ENCODE measurements at places on chromosomes 5 and 9.

DNA sequence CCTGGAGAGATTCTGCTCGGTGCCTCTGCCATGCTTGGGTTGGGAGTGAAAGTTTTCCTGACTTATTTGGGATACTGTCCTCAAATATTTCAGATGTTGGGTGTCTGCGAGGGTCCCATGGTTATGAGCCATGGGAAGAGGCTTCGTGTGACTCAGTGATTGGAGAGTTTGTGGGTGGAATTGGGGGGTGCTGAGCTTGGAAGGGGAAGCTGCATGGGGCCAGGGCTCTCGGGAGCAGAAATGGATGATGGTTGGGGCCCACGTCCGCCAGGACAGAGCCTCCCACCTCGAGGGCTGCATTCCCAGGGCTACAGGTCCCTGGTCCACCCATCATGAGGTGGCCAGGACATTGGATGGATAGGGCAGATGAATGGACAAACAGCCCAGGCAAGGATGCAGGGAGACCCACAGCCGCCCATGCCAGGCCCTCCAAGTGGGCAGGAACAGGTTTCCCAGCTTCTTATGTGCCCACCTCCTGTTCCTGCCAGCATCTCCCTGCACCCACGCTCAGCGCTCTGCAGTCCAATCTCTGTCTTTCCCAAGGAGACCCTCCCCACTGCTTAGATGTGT lies 5.5 kb downstream of the OBP2B start:
- no peak for DNase-seq

GRCh38 chr9:134692573-134692860 lies 50.9 kb downstream of the COL5A1 start:
- DNase-seq = no peak

- DNase-seq = no peak
Observed at GRCh38 chr9:28651050-28651722, 1077.9 kb upstream of the C9orf72 start.

DNA sequence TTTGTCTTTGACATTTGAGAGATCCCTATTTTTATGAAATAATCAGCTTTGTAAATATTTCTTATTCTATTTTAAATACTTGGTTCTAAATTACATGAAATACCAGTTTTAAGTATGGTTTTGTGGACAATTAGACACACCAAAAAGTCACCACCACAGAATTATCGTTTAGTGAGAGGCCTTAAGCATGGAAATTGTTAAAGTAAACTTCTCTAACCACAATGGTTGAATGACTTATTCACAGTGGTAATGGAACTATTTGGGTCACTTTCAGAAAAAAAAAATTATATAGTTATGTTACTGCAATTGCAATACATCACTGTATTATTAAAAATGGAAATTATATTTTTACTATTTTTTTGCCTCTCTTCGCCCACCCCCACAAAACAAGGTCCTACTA lies 1252.5 kb downstream of the EFNA5 start:
- no peak for DNase-seq

GRCh38 chr5:123454259-123454911 lies 31.2 kb upstream of the CEP120 start:
- DNase-seq = no peak

- no peak for DNase-seq
Observed at GRCh38 chr5:134561871-134562296, 36.4 kb downstream of the JADE2 start.

GRCh38 chr9:78430387-78430786 lies 133.5 kb downstream of the PSAT1 start:
- DNase-seq = no peak

DNA sequence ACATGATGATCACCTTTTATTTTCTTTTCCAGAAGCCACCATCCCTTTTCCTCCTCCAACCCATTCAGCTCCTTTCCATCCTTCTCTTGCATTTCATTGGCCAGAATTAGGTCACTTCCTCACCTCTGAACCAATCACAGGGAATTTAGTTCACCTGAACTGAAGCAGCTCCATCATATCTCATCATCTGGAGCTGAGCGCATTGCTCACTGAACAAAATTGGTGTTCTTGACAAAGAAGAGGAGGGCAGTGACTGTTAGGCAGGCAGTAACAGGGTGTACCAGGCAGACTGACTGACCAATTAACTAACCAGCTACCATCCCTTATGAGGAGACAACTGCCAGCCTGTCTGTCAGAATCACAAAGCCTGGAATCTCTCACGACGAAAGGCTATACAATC lies 1.8 kb upstream of the ZNF354A start:
- no peak for DNase-seq

- DNase-seq = no peak
Observed at GRCh38 chr9:127033789-127034188, 88.6 kb downstream of the ANGPTL2 start.

- DNase-seq = no peak
Observed at GRCh38 chr5:35103637-35104299, 56.0 kb upstream of the AGXT2 start.

GRCh38 chr9:23603311-23603710 lies 222.7 kb downstream of the ELAVL2 start:
- DNase-seq = no peak

- DNase-seq = no peak
Observed at GRCh38 chr5:74363603-74364205, 276.8 kb downstream of the ENC1 start.

DNA sequence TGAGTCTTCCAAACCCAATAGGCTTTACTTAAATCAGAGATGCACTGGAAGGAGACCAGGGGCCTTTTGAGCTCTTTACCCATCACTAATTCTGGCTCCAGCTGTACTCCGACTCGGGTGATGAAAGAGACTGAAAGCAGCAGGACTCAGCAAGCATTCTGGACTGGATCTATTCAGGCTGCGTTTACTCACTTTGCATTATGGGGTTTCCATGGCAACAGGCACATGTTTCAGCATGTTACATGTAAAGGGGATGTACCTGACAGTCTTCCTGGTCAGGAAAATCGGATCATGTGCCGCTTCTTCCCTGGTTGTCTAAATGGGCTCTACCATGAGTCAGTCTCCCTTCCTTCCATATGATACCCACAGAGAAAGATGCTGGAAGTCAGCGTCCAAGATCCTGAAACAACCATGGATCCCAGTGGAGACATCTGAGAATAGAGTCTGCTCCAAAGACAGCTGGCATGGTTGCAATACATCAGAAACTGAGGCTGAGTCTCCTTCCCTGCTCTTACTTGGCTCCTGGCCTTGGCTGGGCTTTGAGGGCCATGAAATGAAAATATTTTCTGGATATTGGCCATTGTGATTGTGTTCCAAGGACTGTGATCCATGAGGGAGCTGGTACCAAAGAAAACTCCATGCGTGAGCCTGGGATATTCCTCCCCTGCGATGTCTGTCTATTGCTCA lies 102.5 kb upstream of the TNC start:
- no peak for DNase-seq

- DNase-seq = no peak
Observed at GRCh38 chr9:101047848-101048397, 19.4 kb downstream of the PLPPR1 start.

- DNase-seq = no peak
Observed at GRCh38 chr5:33537240-33537639, 96.5 kb downstream of the TARS1 start.

DNA sequence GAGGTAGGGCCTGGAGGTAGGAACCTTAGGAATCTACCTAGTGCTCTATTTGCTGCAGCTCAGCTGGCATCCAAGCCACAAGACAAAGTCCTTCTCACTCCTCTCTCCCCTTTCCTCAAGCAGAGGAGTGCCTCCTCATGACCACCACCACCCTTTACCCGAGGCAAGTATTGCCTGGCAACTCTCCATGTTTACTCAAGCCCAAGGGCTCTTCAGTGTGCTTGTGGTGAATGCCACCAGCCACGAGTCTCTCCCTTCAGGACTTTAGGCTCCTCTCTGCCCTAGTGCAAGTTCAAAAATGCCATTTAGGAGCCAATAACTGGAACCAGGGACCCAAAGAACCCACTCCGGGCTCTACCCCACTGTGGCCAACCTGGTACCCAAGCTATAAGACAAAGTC lies 514.5 kb upstream of the RGMB start:
- no peak for DNase-seq

- DNase-seq = no peak
Observed at GRCh38 chr9:79616971-79617370, 45.2 kb downstream of the TLE4 start.

- no peak for DNase-seq
Observed at GRCh38 chr5:45295231-45295630, 400.9 kb downstream of the HCN1 start.

- no peak for DNase-seq
Observed at GRCh38 chr5:80057099-80057498, 22.0 kb downstream of the THBS4 start.

DNA sequence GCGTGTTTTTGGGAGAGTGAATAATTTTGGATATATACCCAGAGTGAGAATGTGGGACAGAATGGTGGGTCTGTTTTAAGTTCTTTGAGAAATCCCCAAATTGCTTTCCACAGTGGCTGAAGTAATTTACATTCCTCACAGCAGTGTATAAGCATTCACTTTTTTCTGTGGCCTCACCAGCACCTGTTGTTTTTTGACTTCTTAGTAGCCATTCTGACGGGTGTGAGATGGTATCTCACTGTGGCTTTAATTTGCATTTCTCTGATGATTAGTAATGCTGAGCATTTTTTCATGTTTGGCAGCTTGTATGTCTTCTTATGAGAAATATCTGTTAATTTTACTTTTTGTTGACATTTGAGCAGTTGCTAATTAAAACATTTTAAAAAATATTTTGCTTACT lies 9.4 kb upstream of the SPATA31D1 start:
- DNase-seq = no peak

DNA sequence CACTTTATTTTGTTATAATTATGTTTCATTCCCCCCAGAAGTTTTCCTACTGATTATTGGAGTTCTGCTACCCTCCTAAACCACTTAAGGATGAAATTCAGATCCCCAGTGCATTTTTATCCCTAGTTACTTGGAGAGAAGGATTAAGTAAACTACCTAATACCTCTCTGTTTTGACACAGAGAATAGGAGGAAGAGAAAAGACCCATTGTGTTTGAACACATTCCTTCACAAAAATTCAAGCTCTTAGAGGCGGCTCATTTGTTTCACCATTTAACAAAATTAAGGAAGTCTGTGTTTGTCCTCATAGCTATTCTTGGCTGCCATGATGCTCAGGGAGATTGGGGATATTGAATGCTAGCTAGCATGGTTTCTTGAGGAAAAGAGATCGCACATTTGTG lies 492.6 kb downstream of the EBF1 start:
- DNase-seq = no peak

DNA sequence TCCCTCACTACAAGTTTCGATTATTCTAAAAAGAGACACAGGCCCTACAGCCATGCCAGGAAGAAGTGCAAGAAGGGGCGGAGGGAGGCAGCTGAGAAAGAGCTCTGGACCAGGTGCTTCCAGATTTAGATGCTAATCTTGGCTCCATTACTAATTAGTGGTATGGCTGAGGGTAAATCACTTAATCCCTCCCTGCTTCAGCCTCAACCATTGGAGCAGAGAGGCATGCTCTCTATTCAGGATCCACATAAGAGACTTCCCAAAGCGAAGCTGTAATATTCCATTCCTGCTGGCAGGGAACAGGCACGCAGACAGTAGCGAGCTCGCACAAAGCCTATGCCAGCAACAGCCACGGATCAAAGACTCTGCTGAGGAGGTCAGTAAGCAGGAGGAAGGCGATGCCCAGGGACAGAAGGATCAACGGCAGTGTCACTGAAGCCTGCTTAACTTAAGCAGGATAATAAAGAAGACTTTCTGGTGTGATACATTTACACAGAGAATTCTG lies 24.2 kb downstream of the LIFR start:
- DNase-seq = no peak

DNA sequence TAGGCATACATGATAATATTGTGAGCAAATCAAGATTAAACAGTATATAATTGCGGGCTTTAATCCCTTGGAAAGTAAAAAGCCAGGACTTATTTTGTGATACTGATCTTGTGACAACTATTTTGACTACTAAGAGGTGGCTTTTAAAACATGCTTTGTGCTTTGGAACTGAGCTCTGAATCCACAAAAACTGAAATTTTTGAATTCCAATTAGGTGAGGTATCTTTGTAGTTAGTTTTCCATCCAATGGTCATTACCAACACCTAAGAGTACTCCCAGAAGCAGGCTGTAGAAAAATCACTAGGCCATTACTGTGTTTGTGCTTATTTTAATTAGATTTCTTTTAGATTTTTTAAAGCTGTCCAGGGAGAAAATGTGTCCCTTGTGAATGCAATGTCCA lies 559.5 kb upstream of the WWC1 start:
- no peak for DNase-seq

DNA sequence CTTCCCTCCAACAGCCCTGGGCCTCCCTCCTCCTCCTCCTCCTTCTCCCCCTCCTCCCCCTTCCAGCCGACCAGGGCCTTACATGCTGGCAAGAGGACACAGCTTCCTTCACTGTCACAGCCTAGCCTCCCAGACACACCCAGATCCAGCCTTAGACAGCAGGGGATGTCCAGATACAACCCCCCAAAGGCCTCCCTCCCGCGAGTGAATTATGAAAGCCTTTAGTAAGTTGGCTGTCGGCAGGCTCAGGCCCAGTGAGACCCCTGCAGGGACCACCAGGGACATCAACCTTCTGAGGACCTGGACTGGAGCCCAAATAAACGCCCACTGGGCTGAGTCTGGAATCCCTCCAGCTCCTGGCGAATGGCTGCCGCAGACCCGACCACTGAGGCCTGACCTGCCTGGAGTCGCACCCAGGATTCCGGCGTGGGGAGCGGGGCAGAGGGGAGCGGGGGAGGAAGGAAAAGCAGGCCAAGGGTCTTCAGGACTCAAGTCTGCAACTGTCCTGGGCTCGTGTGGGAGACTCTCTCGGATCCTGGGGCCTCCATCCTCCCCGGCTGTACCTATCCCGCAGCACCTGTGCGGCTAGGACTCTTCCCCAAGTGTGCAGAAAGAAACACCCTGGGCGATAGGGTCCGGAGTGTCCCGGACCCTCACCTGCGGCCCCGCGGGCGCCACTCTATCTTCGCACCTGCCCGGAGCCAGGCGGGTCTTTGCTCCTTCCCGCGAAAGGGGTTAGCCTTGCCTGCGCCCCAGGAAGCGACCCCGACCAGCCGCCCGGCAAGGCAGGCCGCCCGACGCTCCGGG lies 705 bp downstream of the SEPTIN8 start:
- no peak for DNase-seq

GRCh38 chr9:121756474-121757280 lies 105.2 kb downstream of the DAB2IP start:
- DNase-seq = no peak

- DNase-seq = no peak
Observed at GRCh38 chr5:96235008-96235910, 197.8 kb downstream of the PCSK1 start.

GRCh38 chr9:126915281-126915816 lies 767 bp downstream of the RALGPS1 start:
- peak; percentile 39 for DNase-seq

DNA sequence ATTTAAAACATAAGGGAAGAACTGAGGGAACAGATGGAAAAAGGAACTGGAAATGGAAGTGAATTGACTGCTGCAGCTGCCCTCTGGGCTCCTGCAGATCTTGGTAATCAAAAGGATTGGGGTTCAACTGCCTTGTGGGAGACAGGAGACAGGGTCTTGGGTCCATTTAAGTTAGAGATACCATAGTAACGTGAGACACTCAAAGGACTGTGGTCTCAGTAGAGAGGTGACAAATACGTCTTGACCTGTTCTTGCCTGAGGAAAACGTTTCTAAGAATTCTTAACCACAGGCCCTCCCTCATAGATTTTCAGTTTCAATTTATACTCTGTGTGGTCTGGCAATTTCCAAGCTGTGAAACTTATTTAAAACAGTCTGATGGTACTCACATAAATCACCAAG lies 100.8 kb upstream of the DHFR start:
- no peak for DNase-seq
